NCI-H774 (cell line): ENCODE measurements at places on chromosomes 1 and 21.
A peak's percentile ranks its signal among the peaks of the same experiment; 100 is the strongest.

DNA sequence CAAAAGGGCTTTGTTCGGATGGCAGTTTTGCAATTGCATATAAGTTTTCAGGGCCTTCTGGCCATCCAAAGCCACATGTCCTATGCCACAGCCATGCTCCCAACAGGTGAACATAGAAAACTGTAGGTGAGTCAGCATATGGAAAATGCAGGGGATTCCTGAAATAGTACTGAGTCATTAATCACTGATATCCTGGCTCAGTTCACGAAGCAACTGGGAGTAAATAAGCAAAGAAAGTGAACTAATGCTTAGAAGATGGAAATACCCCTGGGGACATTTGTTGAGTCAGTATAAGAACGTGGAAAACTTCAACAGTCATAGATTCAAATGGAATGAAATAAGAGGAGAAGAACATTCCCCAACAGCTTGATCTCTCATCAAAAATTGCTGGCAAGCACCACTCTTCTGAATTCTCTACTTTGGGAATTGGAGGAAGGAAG, 148.9 kb upstream of the RUNX1 start:
- DNase-seq, result no peak

DNA sequence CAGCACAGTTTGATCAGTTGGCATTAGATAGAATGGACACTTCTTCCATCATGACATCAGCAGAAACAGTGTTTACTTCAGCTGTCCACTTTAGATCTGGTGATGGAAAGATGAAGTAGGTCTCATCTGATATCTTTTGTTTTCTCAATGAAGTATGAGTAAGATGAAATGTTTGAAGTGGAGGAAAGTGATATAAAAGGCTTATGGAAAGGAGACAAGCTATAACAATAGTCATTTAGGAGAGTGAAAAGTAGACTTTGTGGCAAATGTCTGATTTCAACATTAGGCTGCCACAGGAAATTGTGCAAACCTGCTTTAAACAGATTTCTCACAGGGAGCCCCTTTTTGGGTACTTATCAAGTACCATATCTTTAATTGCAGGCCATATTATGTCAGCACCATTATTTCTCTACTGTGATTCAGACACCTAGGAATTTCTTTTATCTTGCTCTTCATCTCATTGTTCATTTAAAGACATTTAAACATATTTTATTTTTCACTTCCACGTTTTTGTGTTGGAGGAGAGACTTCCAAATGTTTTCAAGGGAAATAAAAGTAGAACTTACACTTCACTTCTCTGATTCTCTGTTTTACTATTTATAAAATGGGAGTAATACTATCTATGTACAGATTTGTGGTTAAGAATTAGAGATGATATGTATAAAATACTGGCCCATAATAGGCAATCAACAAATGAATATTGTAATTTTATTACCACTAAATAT, 18.1 kb downstream of the PDC start:
- DNase-seq, result peak; percentile 10

GRCh38 chr1:226400519-226401354, 7.2 kb downstream of the PARP1 start:
- DNase-seq, result no peak

DNA sequence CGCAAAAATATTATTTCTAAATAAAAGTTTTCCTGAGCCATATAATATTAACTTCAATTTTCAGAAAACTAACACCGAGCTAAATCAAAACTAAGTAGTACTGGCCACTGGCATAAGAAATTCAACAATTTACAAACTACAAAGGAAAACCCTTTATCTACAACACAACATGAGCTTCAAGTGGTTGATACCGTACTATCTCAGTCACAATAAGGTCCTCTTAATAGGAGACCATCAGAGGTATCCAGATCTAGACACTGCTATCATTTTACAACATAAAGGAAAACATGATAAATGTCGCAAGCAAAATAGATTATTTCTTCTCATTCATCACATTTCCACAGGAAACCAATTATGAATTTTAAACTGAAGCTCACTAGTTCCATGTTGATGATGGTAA, 39.5 kb downstream of the GATAD2B start:
- DNase-seq, result no peak

- DNase-seq, result no peak
Observed at GRCh38 chr1:110951161-110951560, 12.6 kb downstream of the LRIF1 start.

DNA sequence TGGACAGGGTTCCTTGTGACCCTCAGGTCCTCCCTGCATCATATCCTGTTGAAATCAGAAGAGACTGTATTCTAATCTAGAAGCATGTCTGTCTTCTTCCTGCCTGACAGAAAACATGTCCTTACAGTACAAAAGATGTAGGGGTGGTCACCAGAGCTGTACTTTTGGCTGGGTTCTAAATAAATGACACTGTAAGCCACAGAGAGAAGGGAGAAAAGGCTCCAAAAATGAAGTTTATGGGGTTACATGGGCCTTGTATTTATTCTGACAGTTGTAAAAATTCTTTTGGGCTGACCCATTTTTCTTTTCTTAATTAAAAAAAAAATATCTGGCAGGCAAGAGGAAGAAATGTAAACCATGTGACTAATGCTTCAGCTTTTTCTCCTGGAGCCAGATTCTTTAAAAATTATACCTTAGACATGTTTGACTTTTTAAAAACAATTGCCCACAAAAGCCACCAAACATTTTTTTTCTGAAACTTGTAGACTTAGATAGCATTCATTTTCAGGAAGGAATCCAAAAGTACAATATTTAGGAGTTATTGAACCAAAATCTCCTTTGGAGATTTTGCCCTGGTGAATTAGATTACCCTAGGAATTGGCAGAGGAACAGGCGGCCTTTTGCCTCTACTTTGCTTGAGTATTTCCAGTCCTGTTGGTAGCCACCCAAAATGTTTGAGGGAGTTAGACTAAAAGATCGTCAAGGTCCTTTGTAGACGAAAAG, 17.1 kb downstream of the RGL1 start:
- DNase-seq, result no peak

DNA sequence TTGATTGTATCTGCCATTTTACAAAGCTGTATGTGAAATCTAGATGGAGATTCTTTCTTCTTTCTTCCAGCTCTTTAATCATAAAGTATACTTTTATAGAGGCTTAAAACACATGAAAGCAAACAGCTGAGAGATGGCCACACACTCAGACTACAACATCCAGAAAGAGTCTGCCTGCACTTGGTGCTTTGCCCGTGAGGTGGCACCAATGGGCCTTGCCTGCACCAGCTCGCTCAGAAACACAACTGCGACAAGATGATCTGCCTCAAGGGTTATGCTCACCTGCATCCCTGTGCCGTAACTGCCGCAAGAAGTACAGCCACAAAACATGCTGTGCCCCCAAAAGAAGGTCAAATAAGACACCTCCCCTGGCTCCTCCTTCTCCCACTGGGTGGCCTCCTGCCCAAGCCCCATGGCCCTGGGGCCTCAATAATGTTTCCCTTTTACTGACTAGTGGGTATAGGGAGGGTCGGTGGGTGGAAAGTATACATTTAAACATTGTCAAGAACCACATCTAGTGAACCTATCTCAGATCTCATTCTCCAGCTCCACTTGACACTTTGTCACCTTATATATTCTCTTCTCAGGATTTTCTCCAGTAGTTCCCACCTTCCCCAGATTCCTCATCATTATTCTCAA, 66.7 kb upstream of the ANGPTL3 start:
- DNase-seq, result no peak

DNA sequence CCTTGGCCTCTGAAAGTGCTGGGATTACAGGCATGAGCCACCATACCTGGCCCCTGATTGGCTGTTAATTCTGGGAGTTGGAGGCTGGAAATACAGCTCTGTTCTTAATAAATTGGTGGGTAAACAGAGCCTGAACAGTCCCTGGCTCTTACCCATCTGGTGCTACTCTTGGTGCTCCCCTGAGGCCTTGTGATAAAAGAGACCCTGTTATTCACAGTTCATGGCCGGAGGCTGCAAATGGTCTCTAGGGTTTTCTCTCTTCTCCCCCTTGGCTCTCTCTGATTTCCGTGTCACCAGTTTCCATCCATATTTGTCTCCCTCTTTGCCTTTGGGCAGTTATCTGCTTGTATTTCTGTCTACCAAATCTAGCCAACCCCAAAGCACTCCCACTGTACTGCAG, 17.2 kb downstream of the NFASC start:
- no peak for DNase-seq

DNA sequence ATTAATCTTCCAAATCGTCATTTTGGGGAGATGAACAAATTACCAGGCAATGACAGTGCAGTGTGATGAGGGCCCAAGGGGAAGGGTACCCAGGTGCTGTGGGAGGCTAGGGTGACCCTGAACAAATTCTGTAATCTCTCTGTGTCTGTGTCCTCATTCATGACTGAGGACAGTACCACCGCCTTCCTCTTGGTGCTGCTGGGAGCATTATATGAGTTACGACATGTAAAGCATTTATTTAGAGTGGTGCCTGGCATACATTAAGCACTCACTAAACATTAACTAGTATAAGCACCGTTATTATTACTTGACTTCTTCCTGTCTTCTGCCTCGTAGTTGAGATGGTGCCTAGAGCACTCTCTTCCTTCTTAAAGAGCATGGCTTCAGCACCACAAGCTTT, 468.2 kb upstream of the VAMP3 start:
- no peak for DNase-seq

GRCh38 chr1:116794804-116795481, 40.7 kb downstream of the CD2 start:
- DNase-seq, result no peak

DNA sequence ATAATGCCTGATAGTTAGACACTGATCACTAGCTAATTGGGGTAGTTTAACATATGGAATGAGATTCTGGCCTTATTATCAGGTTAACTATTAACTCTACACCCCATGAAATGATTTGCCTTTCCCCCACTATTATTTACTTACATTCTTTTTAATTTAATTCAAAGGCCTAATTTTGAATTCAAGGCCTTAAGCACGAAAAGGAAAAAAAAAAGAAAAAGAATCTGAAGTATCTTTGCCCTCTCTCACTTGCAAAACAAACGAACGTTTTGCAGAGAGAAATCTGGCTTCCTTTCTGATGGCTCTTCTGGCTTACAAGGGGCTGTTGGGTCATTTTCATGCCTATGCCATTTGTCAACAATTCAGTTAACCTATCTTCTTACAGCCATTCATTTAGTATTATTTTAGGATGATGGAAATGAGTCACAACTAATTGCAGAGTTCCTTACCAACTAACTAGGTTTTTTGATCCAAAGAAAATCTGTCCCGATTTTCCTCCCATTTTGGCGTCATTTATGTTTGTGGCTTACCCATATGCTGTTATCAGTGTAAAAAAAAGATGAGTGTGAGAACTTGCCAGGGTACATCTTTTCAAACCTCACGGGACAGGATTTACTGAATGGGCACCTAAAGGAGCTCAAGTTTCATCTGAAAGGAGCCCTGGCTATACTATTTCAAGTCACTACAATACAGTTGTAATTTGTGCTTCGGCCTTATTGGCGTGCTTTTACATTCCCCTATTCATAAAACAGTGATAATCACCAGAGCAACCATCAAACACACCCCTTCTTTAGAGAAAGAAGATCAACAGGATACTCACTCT, 1.9 kb upstream of the ERRFI1 start:
- no peak for DNase-seq

DNA sequence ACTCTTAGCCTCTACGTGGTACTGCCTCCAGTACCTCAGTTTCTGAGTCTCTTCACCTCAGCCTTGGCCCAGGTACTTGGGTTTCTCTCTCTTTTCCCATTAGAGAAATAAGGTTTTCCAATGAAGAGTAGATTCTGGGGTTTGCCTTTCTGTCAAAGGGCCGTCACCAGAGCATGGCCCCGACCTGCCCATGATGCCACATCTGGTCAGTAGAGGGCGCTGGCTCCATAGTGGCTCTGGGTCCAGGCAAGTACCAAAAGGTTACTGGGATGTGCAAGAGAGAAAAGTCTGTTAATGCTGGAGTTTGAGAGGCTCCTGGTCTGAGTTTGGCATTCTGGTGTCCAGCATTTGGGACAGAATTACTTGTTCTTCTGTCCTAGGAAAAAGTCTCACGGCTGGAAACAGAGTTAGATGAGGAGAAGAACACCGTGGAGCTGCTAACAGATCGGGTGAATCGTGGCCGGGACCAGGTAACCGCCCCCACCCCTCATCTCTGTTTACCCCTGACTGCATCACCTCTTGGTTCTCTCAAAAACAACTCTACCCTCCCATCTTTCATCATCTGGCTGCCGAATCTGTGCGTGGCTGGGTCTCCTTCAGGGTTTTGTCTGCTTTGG, 5.3 kb upstream of the TUFT1 start:
- peak; percentile 55 for DNase-seq

- DNase-seq, result no peak
Observed at GRCh38 chr21:33123374-33124123, 53.6 kb downstream of the OLIG1 start.

DNA sequence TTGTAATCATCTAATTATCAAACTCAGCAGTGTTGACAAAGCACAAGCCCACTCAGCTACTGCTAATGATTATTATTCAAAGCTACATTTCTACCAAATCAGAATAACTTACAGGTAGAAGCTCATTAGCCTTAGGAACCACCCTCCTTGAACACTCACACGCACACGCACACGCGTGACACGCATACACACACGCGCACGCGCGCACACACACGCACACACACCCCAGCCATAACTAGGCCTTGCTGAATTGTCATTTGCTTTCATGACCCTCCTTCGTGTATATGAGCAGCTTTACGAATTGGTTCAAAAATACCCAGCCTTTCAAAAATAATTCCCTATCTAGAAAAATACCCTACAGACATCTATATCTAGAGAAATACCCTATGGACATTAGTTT, 195.6 kb downstream of the SMYD3 start:
- DNase-seq, result no peak

- no peak for DNase-seq
Observed at GRCh38 chr1:169321539-169321938, 46.1 kb downstream of the NME7 start.

- DNase-seq, result no peak
Observed at GRCh38 chr21:46213620-46214286, 14.8 kb downstream of the LSS start.

DNA sequence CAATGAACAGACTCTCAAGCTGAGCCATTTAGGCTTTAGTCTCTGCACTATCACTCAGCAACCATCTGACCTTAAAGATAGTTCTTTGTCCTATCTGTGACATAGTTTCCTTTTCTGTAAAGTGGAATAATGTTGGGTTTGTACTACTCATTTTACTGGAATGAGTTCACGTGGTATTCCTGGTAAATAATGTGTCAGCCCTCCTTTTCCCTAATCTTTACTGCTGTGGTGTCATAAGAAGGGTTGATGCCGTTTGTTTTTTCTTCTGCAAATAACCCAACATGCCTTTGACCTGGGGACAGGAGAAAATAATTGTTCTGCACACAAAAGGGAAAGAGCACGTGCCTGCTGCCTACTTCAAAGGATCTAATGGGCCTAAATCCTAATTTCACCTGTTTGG, 297.8 kb downstream of the BRINP3 start:
- peak; percentile 4 for DNase-seq

GRCh38 chr1:39394598-39394997, 96.8 kb upstream of the BMP8A start:
- peak; percentile 46 for DNase-seq

DNA sequence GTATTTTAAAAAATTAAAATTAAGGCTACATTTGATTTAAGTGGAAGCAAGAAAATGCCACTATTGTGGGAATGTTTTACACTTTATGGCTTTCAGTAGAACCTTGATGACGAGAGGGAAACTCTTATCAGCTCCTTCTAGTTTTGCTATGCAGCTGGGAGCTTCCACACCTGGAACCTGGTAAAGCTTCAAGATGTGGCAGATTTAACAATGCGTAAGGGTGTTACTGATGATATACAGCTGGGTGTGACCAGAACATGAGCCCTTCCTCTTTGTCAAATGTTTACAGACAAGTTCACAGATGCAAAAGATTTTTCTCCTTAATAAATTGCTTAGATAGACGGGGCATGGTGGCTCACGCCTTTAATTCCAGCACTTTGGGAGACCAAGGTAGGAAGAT, 20.3 kb downstream of the TTC13 start:
- no peak for DNase-seq

- no peak for DNase-seq
Observed at GRCh38 chr1:3055051-3055450, 14.0 kb upstream of the PRDM16 start.
